ENCODE measurements at places on chromosomes 1 and 21.
A peak's percentile ranks its signal among the peaks of the same experiment; 100 is the strongest.

DNA sequence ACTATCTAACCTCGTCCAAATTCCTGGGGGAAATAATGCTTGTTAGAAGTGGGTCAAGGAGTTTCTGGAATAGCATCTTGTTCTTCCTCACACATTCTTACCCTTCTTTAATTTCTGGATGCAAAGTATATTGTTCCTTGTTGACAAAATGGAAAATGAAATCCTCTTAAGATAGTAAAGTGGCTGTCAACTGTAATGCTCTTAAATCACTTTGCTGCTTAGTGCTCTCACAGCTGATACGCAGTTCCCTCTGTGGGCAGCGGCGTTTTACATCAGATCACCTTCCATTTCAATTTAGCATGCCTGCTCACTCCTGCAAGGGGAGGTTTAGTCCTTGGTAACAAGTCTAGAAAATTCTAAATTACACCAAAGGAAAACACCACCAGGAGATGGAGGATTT lies 113.1 kb downstream of the DNM3 start:
- no peak for DNase-seq

- DNase-seq: no peak
Observed at GRCh38 chr1:167090314-167090942, at the start of gene GPA33. GPA33 (minus strand) TSS chr1:167090377; CDS start chr1:167090287, 90 bp downstream.

GRCh38 chr21:26082549-26082948 lies 88.0 kb downstream of the APP start:
- DNase-seq: no peak

GRCh38 chr1:89842567-89843272 lies 21.9 kb downstream of the LRRC8D start:
- DNase-seq: no peak

DNA sequence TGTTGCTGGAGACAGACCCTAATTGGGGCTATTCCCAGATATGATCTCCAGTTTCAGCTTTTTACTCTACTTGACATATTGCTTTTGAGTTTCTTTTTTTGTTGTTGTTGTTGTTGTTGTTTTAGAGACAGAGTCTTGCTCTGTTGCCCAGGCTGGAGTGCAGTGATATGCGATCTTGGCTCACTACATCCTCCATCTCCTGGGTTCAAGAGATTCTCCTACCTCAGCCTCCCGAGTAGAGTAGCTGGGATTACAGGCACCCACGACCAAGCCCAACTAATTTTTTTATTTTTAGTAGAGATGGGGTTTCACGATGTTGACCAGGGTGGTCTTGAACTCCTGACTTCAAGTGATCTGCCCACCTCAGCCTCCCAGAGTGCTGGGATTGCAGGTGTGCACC lies 1.3 kb upstream of the SRP9 start:
- no peak for DNase-seq

DNA sequence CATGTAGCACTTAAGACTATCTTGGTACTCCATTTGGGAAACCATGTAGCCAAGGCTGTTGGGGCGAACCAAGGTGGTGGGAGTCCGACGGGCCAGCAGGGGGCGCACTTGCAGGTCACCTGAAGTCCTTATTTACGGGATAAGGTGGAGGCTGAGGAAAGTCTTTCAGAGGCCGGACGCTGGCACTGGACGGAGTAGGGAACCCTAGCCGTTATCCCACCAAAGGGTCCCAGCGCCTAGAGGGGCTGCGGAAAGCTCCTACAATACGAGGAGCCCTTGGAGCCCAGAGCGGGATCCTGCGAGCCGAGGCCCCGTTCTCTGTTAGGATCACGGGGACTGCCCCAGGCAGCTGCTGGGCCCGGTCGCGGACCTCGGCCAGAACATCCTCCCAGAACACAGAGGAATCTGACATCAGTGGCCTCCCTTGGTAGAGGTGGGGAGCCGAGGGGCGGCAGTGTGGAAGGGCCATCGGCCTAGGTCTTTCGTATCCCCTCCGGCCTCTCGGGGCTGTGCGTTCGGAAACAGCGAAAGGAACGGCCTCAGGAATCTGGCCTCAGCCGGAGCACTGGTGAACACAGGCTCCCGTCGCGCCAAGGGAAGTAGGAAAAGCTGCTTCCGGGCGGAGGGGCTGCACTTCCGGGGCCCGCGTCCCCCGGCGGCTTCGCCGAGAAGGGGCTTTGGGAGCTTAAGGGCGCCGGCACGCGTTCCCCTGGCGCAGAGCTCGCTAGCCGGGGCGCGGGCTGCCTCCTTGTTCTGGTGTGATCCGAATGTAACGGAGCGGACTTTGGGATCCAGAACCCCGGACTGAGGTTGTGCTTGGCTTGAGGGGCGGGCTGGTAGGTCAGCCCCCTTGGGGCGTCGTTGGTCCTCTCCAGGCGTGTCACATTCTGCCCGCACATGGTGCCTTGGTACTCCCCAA lies 29.9 kb upstream of the RPTN start:
- peak; percentile 75 for DNase-seq

DNA sequence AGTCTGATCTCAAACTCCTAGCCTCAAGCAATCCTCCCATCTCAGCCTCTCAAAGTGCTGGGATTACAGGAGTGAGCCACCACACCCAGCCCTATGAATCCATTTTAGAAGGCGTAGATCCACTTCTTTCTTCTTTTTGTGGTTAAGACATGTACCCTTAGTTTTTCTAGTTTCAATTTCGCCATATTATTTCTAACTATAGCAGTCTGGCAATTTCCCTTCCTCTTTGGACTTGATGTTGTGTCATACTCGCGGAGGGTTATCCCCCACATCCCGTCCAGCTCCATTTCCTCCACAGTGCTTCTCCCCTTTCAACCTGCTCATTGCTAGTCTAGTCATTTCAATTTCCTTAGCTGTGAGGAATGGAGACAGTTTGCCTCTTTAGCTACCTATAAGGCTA lies 5.2 kb upstream of the LRRC8D start:
- DNase-seq: no peak

- DNase-seq: peak; percentile 68
Observed at GRCh38 chr1:165257969-165258459, 98.5 kb downstream of the LMX1A start.

DNA sequence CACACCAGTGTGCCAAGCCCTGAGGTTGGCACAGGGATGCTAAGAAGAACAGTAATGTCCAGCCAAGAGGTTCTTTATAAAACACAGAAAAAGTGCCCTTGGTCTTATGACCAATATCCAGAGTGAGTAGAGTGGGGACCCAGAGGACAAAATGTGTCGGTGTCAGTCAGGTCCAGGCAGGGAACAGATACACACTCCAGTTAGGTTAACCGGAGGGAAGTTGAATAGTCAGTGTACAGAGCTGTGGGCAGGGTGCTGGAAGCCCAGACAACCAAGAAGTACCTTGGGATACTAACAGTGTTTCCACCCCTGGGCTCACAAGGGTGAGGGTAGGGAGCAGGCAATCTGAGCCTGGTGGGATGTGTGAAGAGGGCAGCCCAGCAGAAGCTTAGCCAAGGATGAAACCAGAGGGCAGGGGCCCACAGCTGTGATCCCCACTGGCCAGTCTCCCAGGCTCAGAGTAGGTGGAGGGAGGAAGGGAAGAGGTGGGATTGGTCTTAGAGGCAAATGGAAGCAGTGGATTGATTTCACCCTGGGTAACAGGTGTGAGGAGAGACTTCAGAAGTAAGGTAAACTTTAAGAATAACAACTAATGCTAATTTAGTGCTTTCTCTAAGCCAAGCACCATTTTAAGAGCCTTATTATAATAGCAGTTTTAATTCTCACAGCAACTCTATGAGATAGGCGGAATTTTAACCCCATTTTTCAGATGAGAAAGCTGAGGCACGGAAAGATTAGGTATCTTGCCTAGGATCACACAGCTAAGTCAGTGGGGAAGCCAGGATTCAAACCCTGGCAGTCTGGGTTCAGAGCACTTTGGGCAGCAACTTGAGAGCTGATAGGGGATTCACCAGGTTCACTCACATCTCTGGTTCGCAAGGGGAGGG lies 143.4 kb upstream of the HOOK1 start:
- DNase-seq: no peak

GRCh38 chr1:25563330-25564215 lies 20.2 kb downstream of the LDLRAP1 start:
- DNase-seq: no peak

DNA sequence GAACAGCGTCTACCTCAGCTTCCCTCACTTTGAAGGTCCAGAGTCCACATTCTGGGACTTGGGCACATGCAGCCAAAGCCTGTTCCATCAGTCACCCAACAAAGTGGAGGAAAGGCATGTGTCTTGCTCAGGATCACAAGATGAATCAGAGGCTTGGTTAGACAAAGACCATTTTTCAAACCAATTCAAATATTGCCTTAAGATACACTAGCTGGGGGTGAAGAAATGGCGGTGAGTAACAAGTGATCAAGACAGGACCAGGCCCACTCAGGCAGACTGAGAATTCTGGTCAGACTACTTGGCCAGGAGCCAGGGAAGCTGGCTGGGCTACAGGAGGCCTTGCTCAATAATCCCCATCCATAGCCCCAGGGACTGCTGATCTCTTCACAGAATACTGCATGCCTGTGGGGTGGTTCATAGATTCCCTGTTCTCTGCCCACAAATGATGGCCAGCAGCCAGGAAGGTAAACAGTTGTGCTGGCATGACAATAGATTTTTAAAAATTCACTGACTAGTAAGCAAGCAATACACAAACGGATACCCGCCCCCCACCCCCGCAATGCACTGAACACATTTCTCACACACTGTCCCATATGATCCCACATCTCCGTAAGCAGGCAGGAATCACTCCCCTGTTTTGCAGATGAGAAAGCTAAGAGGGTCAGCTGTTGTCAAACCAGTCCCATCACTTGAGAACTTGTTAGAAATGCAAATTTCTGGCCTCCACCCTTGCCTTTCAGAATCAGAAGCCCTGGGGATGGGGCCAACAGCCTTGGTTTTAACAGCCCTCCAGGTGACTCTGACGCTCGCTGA lies 27.2 kb downstream of the ERI3 start:
- peak; percentile 95 for DNase-seq

- DNase-seq: no peak
Observed at GRCh38 chr1:153646672-153647345, 11.7 kb upstream of the SNAPIN start.

DNA sequence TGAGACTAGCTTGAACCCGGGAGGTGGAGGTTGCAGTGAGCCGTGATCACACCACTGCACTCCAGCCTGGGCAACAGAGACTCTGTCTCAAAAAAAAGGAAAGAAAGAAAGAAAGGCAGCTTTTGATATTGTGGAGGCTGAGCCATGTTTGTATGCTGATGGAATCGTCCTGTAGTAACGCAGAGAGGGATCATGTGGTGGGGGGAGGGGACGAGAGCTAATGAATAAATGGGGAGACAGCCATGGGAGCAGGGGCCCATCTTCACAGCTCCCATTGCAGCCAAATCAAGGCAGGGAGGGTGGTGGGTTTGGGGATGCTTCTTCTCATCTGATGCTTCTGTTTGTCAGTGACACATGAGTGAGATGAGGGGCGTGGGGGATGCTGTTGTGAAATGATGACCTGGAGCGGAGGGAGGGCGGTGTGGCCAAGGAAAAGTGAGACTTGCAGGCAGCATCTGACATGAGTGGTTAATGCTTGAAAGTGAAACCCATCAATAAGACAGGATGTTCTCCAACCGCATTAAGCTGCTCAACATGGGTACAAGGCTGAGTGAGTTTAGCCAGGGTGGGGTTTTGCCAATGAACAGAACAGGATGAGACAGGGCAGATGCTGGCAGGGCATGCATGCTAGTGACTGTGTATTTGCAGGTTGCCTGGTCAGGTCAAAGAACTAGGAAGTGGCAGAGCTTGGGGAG lies 16.7 kb downstream of the SPATA21 start:
- no peak for DNase-seq

DNA sequence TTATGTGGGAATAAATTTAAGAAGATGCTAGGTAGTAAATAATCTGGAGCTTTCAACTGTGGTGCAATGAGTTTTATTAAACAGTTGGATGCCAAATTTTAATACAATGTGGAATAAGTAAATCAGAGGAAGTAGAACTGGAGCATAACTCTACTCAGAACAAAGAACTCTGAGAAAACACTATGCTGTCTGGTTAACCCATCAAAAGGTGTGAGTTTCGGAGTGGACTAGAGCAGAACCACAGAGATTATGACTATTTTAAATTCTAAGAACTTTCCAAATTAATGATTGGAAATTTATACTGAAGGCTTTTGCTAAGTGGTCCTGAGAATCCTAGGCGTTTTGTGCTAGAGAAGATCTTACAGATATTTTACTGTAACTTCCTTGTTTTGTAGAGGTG lies 132.2 kb downstream of the NTMT2 start:
- no peak for DNase-seq

- DNase-seq: no peak
Observed at GRCh38 chr1:91816031-91816430, 69.9 kb downstream of the TGFBR3 start.

DNA sequence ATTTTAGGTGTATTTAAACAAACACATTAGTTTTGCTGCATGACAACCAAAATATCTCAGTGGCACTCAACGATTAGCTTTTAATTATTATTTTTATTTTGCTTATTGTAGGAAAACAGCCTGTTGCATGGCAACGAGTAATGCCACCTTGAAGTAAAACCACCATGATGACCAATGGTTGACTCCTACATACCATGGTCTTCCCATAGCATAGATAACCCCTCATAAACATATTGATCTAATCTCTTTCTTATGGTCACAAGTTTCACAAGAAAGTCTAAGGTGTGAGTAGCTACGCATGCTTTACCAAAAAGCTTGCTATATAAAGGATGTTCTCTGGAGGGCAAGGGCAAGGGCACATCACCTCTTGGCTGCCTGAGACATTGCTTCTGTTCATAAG lies 61.5 kb upstream of the PTBP2 start:
- DNase-seq: no peak

- DNase-seq: no peak
Observed at GRCh38 chr1:229027158-229027557, 243.8 kb upstream of the RAB4A start.

DNA sequence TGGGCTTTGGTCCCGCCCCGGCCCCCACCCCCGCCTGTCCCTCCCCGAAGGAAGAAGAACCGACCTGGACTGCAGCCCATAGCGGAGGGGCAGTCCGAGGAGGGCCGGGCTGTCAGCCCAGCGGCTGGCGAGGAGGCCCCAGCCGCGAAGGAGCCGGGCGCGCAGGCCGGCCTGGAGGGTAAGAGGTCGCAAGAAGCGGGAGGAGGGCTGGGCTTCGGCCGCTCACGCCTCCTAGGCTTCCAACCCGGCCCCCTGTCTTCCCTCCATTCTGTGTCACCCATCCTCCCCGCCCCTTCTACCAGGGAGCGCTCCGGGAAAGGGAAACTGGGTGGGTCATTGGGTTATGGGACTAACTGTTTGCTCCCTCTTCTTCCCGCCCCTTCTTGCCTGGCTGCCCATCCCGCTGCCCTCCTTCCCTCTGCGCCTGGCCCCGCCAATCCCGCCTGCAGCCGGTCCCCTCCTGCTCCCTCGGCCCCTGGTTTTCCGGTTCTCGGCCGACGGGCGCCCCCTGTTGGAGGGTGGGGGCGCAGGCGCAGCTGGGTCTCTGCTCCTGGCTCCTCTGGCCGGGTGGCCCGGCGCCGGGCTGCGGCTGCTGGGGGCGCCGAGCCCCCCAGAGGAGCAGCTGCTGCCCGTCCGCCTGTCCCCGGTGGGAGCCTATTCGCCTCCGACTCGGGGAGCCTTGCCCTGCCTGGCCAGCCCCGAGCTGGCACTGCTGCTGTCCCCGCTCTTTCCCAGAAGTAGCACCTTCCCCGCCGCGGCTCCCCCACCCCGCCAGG lies 2.4 kb downstream of the RUSC1 start:
- peak; percentile 80 for DNase-seq
